Right ventricle myocardium superior (tissue), 1 donor: ENCODE measurements at places on chromosomes 11 and 22. TPM values are rescaled to one million over a fixed set of nuclear protein-coding genes. Genes with fewer than 3 reads are reported as not detected.
A peak's percentile ranks its signal among the peaks of the same experiment; 100 is the strongest.

Gene RTCB
- 38.5 TPM for total RNA-seq

- DNase-seq, result peak; percentile 88
These were observed 14.2 kb downstream of the PEX26 start for GRCh38 chr22:18091916-18092526.

GRCh38 chr11:66951927-66952337 lies 6.3 kb downstream of the PC start:
- no peak for DNase-seq

Gene PATE2
- total RNA-seq, result not detected

Gene C11orf16
- not detected for total RNA-seq

DNA sequence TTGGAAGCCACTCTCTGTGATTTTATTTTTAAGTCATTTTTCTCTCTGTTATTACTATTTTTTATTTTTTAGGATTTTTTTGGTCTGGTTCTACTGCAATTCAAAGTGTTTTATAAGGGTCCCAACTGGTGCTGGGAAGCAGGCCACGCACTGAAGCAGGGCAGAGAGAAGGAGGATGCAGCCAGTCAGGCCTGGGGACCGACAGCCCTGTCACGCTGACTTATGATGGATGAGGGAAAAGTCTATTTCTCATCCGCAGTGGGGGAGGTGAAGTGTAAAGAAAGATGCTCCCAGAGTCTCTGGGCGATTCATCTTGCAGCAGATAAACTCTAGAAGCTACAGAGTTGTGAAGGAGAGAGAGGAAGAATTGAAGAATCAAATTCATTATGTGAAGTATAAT lies 191.6 kb downstream of the NTM start:
- no peak for DNase-seq

- DNase-seq, result no peak
These were observed 95.2 kb upstream of the BID start for GRCh38 chr22:17869285-17870096.

DNA sequence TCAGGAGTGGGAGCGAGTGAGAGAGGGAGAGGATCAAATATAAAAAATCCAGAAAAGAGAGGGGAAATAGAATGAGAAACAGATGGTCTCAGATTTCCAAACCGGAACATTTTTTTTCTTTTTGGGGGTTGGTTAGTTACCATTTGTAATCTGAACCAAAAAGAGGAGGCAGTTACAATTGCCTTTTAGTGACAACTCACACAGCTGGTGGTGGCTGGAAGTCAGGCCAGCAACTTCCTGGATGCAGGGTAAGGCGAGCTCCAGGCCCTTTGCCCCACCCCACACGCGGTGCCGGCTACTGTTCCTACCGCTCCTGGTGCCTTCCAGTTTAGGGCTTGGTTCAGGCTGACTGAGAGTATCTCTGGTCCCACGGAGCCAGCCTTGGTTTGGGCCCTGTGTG lies 21.0 kb upstream of the UBASH3B start:
- DNase-seq, result no peak

Gene MRGPRX3
- not detected for total RNA-seq

Gene OR52I2
- not detected for total RNA-seq

GRCh38 chr11:12842933-12843636 lies 166.0 kb upstream of the RASSF10 start:
- no peak for DNase-seq

Gene CSNK2A3
- 1.2 TPM for total RNA-seq

Gene CTSF
- 59.3 TPM for total RNA-seq

Gene CATSPERZ
- total RNA-seq, result not detected

GRCh38 chr11:131916638-131917037 lies 546.2 kb downstream of the NTM start:
- DNase-seq, result no peak

Gene LDLRAD3
- total RNA-seq, result 1.2 TPM

- no peak for DNase-seq
These were observed 1.2 kb downstream of the RTL6 start for GRCh38 chr22:44496844-44497217.

GRCh38 chr11:44241851-44242250 lies 68.1 kb downstream of the ALX4 start:
- DNase-seq, result peak; percentile 78

DNA sequence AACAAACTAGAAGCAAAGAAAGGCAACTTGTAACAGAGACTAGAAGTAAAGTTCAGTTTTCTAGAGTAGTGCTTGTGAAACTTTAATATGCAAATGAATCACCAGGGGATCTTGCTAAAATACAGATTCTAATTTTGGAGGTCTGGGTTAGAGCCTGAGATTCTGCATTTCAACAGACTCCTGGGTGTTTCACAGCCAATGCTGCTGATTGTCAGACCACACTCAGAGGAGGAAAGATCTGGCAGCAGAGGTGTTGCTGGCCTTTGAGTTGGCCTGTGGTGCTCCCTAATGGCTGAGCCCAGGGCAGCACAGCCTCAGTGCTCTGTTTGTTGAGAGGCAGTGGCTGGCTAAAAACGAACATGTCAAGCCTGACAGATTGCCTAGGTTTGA lies 5.4 kb downstream of the CRY2 start:
- peak; percentile 74 for DNase-seq

- DNase-seq, result no peak
These were observed 79.0 kb downstream of the BUD13 start for GRCh38 chr11:116693593-116694348.

- no peak for DNase-seq
These were observed 29.0 kb downstream of the ELMOD1 start for GRCh38 chr11:107619926-107620325.

Gene SLC6A5
- not detected for total RNA-seq

GRCh38 chr22:49786976-49787706 lies 40.5 kb downstream of the BRD1 start:
- DNase-seq, result peak; percentile 34

Gene OR8G1
- total RNA-seq, result not detected

- DNase-seq, result no peak
These were observed 3.7 kb upstream of the HSPA8 start for GRCh38 chr11:123065621-123066020.

Gene RASD2
- 9.4 TPM for total RNA-seq

Gene CLDN5
- total RNA-seq, result 23.9 TPM

DNA sequence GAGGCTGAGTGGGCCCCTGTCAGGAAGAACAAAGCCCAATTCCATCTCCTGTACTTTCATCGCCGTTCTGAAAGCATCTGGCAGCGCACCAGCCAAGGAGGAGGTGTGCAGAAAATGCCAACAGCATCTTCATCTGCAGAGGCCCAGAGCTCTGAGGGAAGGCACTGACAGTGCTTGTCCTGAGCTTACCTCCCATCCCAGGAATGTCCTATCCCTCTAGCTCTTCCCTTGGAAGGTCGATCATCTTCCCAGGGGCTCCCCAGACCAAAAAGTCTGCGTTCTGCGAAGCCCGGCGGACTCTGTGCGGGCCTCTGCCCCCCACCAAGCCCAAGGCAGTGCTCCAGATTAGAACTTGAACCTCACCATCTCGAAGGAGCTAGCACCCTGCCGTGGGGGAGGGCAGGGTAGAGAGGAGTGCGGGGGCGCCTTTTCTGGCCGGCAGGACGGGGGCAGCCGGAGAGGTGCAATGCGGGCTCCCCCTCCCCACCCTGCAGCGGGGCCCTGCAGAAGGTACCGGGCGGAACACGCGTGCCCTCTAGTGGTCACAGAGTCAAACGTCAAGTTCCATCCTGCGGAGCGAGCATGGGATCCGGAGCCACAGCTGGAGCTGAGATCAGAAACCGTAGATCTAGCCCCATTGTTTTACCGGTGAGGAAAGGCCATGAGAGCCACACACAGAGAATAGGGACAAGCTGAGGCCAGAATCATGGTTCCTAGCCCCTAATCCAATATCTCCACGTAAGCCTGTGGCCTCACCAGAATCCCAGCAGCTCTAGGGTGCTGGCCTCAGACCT lies 5.0 kb downstream of the SCN2B start:
- peak; percentile 81 for DNase-seq

GRCh38 chr22:23408321-23408720 lies 171.8 kb downstream of the IGLL1 start:
- no peak for DNase-seq

Gene TCN1
- total RNA-seq, result not detected

DNA sequence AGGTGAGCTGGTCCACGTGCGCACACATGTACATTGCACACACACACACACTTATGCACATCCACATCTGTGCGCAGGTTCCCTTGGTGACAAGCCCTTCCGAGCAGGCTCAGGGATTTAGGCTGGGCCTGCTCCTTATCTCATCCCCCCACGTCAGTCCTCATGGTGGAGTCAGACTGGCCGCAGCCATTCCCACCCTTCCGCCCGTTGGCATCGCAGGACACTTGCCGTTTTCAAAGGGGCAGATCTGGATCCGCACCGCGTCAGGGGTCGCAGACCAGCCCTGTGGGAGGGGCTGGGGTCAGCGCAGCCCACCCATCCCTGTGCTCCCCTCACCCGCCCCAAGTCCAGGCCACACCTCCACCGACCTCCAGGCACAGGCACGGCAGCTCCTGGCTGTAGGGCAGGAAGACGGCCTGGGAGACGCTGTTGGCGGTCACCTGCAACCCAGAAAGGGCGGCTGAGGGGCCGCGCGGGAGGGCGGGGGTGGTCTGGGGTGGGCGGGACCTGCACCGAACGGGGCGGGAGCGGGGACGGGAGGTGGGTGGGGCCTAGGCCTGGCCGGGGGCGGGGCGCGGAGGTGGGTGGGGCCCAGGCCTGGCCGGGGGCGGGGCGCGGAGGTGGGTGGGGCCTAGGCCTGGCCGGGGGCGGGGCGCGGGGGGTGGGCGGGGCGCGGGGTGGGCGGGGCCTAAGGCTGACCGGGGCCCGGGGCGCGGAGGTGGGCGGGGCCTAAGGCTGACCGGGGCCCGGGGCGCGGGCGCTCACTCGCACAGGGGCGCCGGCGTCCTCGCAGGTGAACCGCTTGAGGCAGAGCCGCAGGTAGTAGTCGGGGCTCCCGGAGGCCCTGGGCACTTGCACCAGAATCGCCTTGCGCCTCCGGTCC lies 13.3 kb downstream of the IL17REL start:
- peak; percentile 51 for DNase-seq

Gene SYT9
- total RNA-seq, result 0.13 TPM

Gene APOA4
- not detected for total RNA-seq

GRCh38 chr11:60785806-60786361 lies 751 bp downstream of the MS4A10 start:
- DNase-seq, result no peak

Gene FIBIN
- total RNA-seq, result 8.6 TPM

Gene SLCO2B1
- total RNA-seq, result 28.2 TPM

GRCh38 chr11:76626921-76627401 lies 43.6 kb downstream of the LRRC32 start:
- no peak for DNase-seq

GRCh38 chr11:67439321-67440228 lies 2.1 kb upstream of the PTPRCAP start:
- DNase-seq, result no peak

Gene KCTD14
- not detected for total RNA-seq

GRCh38 chr11:33706546-33706945 lies 5.9 kb upstream of the C11orf91 start:
- DNase-seq, result no peak

DNA sequence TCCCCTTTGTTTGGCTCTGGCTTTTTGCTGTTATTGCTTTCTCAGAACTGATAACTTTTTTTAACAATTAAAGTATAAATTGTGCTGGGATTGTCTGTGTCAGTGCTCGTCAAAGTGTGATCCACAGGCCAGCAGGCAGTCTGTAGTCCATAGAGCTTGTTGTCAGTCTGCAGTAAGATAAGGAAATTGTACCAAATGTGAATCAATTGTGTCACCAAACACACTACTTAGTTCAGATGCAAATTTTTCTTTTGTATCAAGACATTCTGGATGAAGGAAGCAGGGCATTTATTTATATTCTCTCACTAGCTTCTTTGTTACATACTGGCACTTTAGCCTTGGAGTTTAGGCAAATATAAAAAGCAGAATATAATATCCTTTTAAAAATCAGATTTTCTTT lies 121.0 kb downstream of the WNT11 start:
- no peak for DNase-seq

Gene IL17RA
- total RNA-seq, result 7.5 TPM

Gene MFRP
- not detected for total RNA-seq

- no peak for DNase-seq
These were observed 4.8 kb upstream of the HBD start for GRCh38 chr11:5239046-5239445.

GRCh38 chr11:37849706-37850105 lies 1251.7 kb upstream of the RAG2 start:
- DNase-seq, result no peak
